ENCODE measurements at places on chromosomes 16 and 17.

- no peak for DNase-seq
Observed at GRCh38 chr16:8055761-8056160, 534.5 kb downstream of the TMEM114 start.

GRCh38 chr17:51422634-51423033, 162.3 kb downstream of the UTP18 start:
- no peak for DNase-seq

- DNase-seq = no peak
Observed at GRCh38 chr16:3554351-3554928, 22.8 kb downstream of the NLRC3 start.

DNA sequence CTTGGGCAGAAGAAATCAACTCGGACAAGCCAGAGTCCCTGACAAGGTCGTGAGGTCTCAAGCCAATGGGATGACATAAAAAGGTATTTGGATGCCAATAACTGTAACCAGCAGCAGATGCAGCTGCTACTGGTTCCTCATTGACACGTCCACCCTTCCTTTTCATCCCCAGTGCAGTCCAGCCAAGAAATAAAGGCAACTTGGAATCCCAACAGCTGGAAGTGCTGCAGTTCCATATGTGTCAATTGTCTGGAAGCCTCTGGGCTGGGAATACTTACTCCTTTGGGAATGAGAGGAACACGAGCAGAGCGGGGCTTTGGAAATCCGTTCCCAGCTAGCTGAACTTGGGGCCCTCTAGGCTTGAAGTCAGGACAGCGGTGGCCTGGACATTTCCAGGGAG, 360.4 kb upstream of the ZFHX3 start:
- DNase-seq = no peak

- no peak for DNase-seq
Observed at GRCh38 chr17:39923836-39924690, 3.3 kb downstream of the ORMDL3 start.

- no peak for DNase-seq
Observed at GRCh38 chr16:88688013-88688778, 1.9 kb upstream of the SNAI3 start.
